ENCODE measurements at places on chromosomes 4 and X.

DNA sequence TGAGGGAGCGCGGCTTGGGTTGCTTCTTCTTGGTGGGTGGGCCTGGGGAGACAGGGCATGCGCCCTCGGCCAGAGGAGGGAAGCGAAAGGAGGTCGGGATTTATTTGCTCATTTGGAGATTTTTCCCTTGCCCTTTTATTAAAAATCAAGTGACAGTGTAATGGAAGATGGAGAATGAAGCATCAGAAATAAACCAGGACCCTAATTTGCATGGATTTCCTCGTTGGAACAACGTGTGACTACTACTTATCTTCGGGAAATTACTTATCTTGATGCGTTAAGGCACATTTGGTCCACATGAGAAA, 709 bp upstream of the CLOCK start:
- DNase-seq = no peak

DNA sequence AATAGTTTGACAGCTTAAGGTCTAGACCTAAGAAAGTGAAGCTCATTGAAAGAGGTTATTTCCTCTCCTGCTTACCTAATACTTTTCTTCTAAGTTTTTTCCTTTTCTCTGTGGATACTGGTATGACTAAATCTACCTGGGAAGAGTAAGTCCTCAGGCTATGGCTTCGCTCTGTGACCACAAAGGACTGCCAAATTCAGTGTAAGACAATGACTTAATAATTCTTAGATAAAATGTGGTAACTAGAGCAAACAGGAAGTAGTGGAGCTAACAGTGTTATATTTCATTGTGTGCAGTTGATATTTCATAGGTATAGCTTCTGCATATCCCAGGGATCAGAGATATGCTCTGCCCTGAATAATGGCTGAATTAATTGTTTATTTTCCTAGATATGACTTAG, 418.9 kb downstream of the CCSER1 start:
- no peak for DNase-seq

DNA sequence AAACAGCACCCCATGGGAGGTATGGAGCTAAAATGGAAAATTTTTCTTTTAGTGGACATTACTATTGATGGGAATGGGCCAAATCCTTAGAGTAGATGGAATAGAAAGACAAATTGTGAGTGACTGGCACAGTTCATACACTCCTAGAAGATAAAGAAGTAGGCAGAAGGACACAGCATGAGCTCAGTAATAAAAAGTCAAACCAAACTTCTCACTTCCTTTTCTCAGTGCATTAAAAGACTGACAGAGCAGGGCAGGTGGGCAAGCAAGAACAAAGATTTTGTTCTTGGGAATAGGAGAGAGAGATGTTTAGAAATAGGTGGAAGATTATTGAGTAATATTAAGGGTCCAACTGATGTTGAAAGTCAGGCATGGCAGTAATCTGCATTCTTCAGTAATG, 132.5 kb downstream of the ATP10D start:
- no peak for DNase-seq

- no peak for DNase-seq
These were observed 301.4 kb downstream of the GRIA2 start for GRCh38 chr4:157521906-157522305.

DNA sequence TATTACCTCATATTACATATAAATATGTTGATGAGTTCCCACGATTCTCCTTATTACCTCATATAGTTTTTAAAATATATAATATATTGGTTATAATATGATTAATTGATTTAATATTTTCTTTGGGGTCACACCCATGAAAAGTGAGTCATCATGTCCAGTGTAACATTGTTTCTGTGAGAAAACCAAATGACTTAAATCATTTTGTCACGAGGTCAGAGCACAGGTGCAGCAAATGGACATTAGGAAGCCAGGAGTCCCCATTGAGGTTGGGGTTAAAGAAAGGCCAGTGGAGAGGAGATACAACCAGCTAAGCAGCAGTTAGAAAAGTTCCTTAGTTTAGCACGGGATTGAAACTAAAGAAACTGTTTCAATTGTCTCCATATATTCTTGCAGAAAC, 133.9 kb upstream of the RAPGEF2 start:
- DNase-seq = no peak

GRCh38 chrX:150051096-150051495, 112.8 kb upstream of the EOLA2 start:
- no peak for DNase-seq

GRCh38 chr4:140689623-140690022, 66.6 kb downstream of the TBC1D9 start:
- no peak for DNase-seq

DNA sequence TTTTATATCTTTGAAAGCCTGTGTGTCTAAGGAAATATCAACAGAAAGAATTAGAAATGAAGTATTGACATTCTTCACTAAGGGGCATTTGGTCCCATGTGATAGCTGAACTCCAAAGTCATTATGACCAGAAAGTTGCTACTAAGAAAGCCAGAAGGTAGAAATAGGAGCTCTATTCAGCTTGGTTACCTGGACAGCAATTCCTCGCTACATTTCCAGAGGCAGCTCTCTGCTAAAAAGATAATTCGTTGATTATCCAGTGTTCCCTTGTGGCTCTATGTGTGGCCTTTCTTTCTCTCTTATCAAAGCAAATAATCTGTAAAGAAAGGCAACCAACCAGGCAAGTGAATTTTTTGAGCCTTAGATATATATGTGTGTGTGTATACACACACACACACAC, 341.3 kb downstream of the ADGRL3 start:
- DNase-seq = no peak
